ENCODE measurements at places on chromosomes 3 and 15. TPM values are rescaled to one million over a fixed set of nuclear protein-coding genes. Genes with fewer than 3 reads are reported as not detected.

SCN10A gene
- total RNA-seq = not detected

WDR49 gene
- total RNA-seq = not detected

PPP2R3A gene
- 46.7 TPM for total RNA-seq

CPN2 gene
- not detected for total RNA-seq

GMPS gene
- 52.5 TPM for total RNA-seq

TTLL13 gene
- total RNA-seq = not detected

GOLGA6L6 gene
- total RNA-seq = not detected

EOMES gene
- total RNA-seq = not detected

SEMA6D gene
- 18.3 TPM for total RNA-seq

C3orf70 gene
- 1.8 TPM for total RNA-seq

LMCD1 gene
- 50.0 TPM for total RNA-seq

RBM6 gene
- total RNA-seq = 40.8 TPM

SLC12A1 gene
- total RNA-seq = not detected
